ENCODE measurements at places on chromosomes 11 and 22. TPM values are rescaled to one million over a fixed set of nuclear protein-coding genes. Genes with fewer than 3 reads are reported as not detected.

Gene SLCO2B1
- 13.1 TPM for total RNA-seq

Gene KRTAP5-1
- not detected for total RNA-seq

DNA sequence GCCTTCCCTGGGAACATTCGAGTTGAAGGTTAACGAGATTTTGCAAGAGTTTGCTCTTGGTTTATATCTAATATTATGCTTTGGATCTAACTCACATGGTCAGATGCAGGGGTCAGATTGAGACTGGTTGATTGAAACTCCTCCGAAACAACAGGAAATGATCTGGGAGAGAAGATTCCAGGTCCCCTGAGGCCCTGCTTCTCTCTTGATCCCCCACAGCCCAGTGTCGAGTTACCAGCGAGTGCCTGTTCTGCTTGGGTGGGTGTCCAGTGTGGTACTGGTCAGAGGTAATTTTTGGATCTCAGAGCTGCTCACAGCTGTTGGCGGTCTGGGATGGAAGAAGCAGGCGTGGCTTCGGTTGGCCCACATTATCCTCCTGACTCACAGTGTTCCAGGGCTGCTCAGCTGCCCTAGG lies 9.2 kb downstream of the FBLN1 start:
- no peak for DNase-seq

DNA sequence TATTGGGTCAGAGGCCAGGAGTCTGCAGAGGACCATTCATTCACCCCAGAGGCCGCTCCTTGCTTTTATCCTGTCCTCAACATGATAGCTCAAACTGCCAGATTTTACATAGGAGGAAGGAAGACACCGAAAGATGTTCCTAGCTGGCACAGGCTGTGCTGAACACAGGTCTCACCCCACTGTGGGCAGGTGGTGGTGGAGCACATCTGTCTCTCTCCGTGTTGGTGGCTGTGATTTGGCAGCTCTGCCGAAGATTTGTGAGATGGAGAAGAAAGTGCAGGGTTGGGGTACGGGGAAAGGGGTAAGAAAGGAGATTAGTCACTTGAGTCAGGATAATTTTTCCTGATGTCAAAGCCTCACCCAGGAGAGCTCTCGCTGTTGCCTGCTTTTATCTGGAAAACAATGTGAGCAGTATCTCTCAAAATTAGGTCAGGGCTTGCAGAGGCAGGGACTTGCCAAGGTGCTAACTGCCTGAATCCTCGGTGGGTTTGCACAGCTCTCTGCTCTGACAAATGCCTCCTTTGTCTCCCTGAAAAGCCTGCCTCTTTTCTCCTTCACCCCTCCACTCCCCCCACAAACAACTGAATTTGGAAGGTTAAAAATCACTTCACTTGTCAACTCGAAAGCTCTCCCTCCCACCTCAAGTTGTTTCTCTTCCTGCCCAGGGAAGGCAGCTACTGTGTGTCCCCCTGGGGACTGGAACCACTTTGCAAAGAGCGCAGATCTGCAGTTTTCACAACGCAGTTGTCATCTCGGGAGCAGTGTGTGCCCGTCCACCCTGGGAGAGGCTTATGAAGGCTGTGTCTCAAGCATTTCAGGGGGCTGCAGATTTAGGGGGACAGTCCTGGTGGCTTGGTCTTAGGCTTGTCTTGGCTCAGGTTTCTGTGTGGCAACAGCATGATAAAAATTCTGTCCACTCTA lies 299.7 kb downstream of the ST3GAL4 start:
- no peak for DNase-seq

DNA sequence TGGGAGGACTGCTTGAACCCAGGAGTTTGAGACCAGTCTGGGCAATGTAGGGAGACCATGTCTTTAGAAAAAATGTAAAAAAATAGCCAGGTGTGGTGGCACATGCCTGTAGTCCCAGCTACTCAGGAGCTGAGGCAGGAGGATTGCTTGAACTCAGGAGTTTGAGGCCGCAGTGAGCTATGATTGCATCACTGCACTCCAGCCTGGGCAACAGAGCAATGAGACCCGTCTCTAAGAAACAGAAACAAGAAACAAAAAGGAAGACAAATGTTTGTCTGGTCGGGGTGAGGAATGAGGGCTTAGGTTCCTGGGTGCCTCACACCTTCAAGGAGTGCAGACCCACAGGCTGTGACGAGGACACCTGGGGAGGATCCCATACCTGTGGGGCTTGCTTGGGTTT lies 191.9 kb downstream of the CEP164 start:
- DNase-seq, result no peak

Gene NRGN
- total RNA-seq, result 1.1 TPM

Gene TRIM51
- total RNA-seq, result not detected

- DNase-seq, result no peak
These were observed 876.3 kb downstream of the FAM181B start for GRCh38 chr11:81857386-81857785.

Gene SLC6A5
- total RNA-seq, result not detected

All from esophagus squamous epithelium (tissue), 5 donors.